ENCODE measurements at places on chromosomes 7 and 10. TPM values are rescaled to one million over a fixed set of nuclear protein-coding genes. Genes with fewer than 3 reads are reported as not detected.

Gene GAD2
- not detected for total RNA-seq

GRCh38 chr10:56258378-56258777, 102.7 kb downstream of the ZWINT start:
- no peak for DNase-seq

- no peak for DNase-seq
These were observed 206.2 kb downstream of the VTI1A start for GRCh38 chr10:112653215-112653614.

DNA sequence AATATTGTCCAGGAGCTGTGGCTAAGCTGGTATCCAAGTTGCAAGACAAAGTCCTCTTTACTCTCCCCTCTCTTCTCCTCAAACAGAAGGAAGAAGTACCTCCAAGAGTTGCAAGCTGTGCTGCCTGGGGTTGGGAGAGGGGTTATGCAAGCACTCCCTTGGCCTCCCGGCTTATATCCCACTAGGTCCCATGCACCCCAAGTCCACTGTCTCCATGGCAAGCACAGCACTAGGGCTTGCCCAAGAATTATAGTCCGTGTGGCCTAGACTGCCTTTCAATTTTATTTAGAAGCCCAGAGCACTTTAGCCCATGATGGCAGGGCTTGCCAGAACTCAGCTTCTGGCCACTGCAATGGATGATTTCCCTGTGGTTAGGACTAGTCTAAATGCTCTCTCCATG, 40.4 kb upstream of the TECTB start:
- no peak for DNase-seq

DNA sequence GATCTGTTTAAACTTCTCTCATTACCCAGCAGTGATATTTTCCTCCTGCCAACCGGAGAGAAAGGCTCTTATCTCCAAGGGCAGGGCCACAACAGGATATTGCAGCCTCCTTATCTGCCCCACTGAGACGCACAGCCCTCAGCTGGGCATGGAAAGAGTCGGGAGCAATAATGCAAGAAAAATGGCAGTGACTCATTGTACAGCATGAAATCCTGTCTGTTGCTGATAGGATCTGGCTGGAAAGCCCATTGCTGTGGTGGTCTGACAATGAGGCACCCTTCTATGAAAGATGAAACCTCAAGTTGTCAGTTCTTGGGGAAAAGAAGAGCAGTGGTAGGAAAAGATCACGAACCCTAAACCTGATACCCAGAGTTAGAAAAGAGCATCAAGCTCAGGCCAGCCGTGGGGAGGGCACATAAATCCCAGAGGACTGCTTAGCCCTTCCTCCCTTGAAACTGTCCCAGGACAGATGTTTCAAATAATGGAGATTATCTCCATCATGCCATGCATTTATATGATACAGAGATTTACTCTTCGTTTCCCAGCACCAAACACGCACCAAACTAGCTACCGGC, 47.0 kb upstream of the FIGNL1 start:
- DNase-seq = no peak

- no peak for DNase-seq
These were observed 12.9 kb upstream of the SNX10 start for GRCh38 chr7:26278770-26279169.

GRCh38 chr7:101936611-101937231, 119.3 kb downstream of the CUX1 start:
- DNase-seq = no peak

DNA sequence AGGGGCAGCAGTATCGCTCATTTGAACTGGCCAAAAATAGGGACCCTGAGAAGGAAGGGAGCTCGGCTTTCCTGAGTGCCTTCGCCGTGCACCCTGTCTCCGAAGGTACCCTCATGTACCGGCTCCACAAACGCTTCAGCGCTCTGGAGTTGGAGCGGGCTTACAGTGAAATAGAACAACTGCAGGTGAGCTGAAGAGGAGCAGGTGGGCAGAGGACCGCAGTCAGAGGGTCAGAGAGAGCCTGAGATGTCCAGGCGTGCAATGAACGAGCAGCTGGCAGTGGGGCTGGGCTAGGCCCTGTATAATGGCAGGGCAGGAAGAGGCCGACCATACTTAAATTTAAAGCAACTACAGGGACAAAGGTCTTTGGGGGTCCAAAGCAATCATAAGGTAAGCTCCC, 4.1 kb downstream of the CHPF2 start:
- DNase-seq = no peak

GRCh38 chr7:102974366-102975236, 61.8 kb downstream of the LRRC17 start:
- no peak for DNase-seq

GRCh38 chr7:156802214-156802613, 90.8 kb downstream of the LMBR1 start:
- DNase-seq = no peak

DNA sequence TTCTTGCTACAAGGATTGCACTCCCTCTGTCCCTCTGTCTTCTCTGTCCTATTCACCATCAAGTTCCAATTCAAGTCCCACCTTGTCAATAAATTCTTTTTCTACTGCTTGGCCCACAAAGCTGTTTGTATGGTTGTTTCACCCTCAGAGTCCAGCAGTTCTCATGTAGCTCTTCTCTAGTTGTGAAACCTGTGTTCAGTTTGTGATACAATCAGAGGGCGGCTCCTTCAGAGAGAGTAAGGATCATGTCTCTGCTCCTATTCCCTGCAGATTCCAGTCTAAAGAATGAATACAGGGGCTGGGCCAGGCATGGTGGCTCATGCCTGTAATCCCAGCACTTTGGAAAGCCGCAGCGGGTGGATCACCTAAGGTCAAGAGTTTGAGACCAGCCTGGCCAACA, 126.6 kb upstream of the BET1 start:
- no peak for DNase-seq

DNA sequence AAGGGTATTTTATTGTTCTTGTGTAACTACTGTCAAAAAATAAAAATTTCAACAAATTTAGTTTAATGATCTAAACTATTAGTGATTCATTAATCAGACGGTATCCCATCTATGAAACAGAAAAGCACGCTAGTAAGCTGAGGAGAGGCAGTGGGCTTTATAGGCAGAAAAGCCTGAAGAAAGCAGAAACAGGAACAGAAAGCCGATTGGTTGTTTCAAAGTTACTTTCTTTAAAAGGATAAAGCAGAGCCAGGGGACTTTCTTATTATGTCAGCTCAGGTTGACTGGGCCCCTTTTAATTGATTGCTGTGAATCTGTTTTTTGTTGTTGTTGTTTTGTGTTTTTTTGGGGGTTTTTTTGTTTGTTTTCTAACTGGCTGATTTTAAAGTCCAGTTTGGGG, 105.5 kb downstream of the TES start:
- DNase-seq = no peak

- no peak for DNase-seq
These were observed 9.8 kb downstream of the CUBN start for GRCh38 chr10:17119845-17120244.

Gene NXPH1
- total RNA-seq = not detected

Gene HPS1
- total RNA-seq = 54.1 TPM

GRCh38 chr10:1928606-1929005, 191.3 kb upstream of the ADARB2 start:
- no peak for DNase-seq

Gene XPNPEP1
- total RNA-seq = 54.7 TPM

DNA sequence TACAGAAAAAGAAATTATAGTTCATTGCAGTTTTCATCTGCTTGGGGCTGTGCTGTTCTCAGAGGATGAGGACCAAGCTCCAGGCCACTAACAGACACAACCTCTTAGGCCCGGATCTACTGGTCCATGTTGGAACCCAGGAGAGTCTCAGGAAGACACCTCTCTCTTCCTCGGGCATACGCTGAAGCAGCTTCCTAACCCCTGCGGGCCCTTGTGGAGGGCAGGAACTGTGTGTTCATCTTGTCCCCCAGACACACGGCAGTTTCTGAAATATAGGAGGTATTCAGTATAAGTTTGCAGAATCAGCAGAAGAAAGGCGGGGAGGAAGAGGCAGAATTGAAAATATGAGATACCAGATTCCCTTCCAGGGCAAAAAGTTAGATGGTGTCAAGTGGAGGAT, 78.4 kb downstream of the EEPD1 start:
- no peak for DNase-seq

GRCh38 chr10:77393821-77394501, 243.6 kb downstream of the KCNMA1 start:
- no peak for DNase-seq

Gene TMEM72
- not detected for total RNA-seq

- DNase-seq = no peak
These were observed 97.2 kb downstream of the KAT6B start for GRCh38 chr10:74923556-74923955.

Gene OGDHL
- total RNA-seq = not detected

DNA sequence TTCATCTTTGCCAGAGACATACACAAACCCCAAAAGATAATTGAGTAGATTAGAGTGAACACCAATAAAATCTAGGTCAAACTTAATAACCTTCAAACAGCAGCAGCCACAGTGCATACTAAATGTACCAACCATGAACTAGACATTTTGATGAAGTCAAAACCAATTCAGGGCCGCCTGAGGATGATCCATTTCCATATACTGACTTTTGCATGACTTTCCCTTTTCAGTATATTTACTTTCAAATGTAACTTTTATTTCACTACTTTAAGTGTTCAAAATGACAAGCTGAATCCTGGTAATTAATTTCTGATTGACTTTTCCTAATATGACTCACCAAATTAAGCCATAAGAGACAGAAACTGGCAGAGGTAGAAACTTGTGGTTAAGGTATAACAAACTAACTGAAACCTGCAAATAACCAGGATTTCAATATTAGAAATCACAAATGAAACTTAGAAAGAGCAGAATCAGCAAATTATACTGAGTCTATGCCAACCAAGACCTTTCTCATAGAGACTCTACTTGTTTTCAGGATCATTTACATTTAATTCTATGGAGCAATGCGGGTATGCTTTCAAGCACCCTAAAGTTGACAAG, 171.9 kb upstream of the LRRN3 start:
- DNase-seq = no peak

DNA sequence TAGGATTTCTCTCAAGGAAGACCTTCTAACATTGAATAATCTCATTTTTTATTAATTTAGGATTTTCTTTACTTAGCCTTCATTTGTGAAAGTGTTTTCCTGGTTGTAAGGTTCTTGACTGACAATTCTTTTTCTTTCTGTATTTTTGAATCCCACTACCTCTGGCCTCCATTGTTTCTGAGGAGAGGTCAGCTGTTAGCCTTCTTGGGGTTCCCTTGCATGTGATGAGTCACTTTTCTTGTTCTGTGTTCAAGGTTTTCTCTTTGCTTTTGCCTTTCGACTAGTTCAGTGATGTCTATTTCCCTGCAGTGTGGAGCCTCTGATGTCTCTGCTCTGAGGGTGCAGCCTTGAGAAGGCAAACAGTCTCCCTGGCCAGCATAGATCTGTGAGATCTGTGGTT, 304.1 kb upstream of the ZNF32 start:
- DNase-seq = no peak

DNA sequence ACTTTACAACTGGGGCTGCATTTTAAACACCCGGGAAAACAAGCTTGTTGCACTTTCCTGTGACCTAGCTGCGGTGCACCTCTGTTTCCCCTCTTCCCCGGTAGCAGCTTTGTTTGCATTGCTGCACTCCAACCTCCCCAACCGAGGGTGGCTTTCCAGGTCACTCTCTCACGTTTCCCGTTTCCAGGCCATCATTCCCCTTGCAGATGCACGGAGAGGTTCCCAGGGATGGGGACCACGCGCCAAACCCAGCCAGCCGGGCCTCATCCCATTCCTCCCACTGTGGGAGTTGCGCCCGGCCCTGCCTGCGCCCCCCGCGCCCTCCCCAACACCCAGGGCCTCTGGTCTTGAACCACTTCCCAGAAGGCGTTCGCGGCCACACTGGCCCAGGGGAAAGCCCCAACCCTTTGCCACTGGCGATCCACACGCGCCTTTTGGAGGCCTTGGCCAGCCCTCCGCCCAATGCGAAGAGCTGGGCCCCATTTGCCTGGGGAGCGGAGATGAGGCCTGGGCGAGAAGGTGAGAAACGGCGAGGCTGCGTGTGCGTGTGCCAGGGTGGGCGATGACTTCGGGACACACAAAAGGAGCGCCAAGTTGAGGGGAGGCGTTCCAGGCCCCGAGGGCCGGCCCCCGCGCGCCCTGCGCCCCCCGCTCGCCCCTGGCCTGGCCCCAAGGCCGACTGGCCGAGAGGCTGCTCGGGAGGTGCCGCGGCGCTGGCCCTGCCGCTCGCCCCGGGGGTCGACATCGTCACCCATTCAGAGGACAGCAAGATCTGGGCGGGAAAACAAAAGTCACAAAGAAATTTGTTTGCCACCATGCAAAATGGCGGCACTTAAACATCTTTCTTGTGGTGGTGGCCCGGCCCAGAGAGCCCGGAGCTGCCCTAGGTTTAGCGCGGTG, 15.9 kb downstream of the SKIDA1 start:
- no peak for DNase-seq

DNA sequence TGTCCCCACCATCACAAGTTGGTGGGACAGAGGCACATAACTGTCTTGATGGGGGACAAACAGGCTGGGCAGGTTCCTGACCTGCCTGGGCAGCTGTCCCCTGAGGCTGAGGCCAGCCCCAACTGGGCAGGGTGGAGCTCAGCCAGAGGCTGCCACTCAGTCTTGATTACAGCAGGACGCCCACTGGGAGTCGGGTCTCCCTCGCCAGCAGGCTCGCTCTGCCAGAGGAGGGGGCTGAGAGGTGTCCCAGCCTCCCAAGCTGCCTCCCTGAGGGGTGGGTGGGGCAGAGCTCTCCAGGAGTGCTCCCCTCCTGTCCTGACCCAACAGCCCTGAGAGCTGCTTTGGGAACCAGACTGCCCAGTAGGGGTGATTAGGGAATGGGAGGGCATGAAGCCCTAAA, 1.8 kb upstream of the CAMK2G start:
- no peak for DNase-seq

Gene EGR2
- 5.6 TPM for total RNA-seq

Gene CLRN3
- total RNA-seq = not detected

Gene INA
- not detected for total RNA-seq

GRCh38 chr7:4479367-4480039, 202.6 kb upstream of the FOXK1 start:
- no peak for DNase-seq

DNA sequence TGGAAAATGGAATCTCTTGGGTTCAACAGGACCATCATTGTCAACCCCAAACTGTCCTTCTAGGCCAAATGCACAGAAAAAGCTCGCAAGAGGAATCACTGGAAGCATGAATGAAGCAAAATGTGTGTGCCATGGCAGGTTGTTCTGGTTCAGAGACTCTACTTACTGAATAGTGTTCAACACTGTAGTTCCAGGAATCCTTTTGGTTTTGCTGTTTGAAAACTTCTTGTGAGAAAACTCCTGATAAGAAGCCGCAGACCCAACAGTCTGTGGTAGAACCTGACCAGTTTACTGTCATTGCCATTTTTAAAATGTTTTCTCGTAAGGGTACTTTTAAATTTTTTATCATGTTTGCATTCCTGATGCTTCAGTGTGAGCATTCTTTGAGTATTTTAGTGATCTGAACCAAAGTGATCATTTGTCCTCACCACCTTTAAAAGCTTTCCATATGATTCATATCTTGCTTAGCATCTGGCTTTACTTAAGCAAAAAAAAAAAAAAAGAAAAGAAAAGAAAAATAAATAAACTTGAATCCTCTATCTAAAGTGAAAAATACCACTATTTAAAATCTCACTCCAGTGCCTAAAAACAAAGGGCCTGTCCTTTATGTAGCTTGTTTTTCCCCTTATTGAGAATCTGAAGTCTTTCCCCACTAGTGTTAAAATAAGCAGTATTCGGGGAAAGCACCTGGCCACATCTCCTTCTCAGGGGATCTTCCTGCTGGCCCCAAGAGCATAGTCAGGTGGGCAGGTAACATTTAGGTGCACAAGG, 92.4 kb downstream of the WNT2 start:
- DNase-seq = no peak

Data from CD8-positive, alpha-beta T cell (primary cell).